Stimulated activated memory B cell treated with anti-CD40 and anti-IgM and Interleukin-4, amounts not matched to agents 10 μg/mL and 1 μg/mL and 100 μg/mL, for 72 hours (primary cell): ENCODE measurements at places on chromosomes 12 and 14.

DNA sequence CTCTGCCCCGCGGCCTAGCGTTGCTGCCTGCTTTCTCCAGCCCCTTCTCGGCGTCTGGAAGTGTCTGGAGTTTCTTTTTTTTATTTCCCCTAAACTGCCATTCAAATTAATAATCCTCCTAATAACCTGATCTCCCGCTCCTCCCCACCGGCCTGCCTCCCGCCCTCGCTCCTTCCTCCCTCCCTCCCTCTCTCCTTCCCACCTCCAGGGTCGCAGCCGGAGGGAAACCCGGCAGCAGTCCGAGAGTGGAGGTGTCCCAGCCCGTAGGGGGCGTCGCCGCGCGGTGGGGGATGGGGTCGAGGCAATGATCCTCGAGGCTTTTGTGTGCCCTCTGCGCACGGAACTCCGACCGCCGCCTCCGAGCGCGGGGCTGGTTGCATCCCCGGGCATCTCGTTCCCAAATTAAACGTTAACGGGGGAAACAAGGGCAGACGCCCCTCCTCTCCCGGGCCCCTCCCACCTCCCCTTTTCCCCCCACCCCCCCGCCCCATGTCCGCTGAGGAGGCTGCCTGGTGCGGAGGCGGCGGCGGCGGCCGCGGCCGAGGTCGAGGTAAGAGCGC is 1.0 kb upstream of the SOCS2 start:
- peak; percentile 4 for ATAC-seq

DNA sequence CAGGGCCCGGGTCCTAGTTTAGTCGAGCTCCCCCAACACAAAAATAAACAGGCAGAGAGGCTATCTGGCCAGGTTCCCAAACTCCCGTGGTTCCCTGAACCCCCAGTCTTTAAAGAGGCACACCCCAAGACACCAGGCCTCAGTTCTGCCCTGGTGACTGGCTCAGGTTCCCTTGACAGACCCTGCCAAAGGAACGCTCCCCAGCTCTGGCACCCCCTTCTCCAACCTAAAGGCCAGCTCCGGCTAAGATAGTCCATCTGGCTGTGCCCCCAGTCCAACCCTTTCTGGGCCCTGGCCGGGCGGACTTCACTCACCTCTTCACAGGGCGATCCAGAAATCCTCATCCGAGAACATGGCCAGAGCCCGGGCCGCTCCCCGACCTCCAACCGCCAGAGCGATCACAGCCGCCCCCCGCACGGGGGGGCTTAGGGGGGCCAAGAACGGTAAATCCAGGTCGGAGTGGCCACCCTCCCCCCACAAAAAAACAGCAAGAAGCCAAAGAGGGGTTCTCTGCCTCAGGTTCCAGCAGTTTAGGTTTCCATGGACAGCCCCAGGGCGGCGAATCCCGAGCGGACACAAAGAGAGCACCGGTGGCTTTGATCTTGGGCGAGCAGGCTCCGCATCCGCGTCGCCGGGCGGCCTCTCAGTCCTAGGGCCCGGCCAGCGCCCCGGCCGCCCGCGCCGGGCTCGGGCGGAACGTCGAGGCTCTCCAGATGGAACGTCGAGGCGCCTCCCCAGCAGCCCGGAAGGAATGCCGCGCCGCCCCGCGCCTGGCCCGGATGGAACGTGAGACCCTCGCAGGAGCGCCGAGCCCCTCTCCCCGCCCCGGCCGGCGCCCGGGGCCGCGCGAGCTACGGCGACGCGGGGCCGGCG is 1.1 kb downstream of the KMT2D start:
- peak; percentile 31 for ATAC-seq

GRCh38 chr14:68947802-68948201 is 31.3 kb downstream of the ACTN1 start:
- ATAC-seq = peak; percentile 47

GRCh38 chr12:47054659-47055058 is 24.8 kb upstream of the PCED1B start:
- ATAC-seq = peak; percentile 64

DNA sequence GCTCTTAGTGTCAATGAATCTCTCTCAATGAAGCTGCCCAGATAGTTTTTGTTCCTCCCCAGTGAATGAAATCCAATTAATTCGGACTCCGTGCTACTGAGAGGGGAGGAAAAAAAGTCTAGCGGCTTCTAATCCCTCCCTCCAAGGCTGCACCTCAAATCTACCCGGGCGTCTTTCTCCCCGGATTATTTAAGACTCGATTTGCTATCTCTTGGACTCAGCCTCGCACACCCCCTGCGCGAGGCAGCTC is 134 bp downstream of the DUSP6 start:
- ATAC-seq = no peak

DNA sequence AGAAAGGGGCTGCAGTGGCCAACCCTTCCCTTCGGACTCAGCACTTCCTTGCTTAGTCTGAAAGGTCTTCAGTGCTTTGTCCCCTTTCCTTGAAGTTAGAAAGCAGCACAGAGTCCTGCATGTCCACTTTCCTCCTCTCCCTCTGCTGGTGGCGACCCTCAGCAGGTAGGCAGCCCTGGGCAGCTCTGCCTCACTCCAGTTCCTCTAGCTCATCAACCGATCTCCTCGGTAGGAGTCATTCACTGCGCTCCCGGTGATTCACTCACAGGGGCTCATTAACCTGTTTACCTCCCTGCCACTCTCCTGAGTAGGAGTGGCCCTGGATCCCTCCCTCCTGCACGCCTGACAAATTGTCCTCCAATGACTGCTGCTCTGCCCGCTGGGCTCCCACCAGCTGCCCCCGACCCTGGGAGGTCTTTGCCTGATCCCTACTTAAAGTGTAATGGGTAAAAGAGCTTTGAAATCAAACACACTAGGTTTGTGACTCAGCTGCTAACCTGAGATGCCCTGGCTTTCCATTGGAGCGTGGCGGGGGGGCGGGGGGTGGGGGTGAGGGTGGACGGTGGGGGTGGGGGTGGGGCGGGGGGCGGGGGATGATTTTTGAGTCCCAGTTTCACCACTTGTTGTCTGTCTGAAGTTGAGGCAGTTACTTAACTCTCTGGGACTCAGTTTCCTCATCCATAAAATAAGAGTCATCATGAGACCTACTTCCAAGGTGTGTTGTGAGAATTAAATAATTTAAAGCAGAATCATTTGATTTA is 4.2 kb downstream of the SCNN1A start:
- no peak for ATAC-seq

- peak; percentile 71 for ATAC-seq
Observed at GRCh38 chr12:87305481-87305880, 723.7 kb downstream of the C12orf50 start.

DNA sequence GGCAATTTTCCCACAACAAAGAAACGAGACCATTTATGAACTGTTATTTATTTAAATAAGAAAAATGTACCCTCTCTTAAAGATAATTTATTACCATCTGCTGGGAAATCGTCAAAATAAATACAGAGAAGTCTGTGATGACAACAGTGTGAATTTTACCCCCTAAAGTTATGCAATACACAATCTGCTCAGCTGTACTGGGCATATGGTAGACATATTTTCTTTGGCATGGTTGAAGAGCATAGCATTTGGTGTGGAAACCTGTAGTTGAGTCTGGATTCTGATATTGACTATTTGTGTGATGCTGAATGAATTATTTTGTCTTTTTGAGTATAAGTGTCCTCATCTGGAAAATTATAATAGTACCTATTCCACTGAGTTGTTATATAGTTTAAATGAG is 60.0 kb downstream of the CFAP54 start:
- ATAC-seq = no peak

- no peak for ATAC-seq
Observed at GRCh38 chr14:101362529-101363260, 198.6 kb upstream of the DIO3 start.

GRCh38 chr12:108079721-108080120 is 49.4 kb upstream of the WSCD2 start:
- ATAC-seq = no peak

- no peak for ATAC-seq
Observed at GRCh38 chr14:74886001-74886400, 4.3 kb downstream of the DLST start.

GRCh38 chr14:55733599-55733998 is 153.6 kb downstream of the KTN1 start:
- no peak for ATAC-seq

GRCh38 chr12:52837413-52837741 is 3.3 kb upstream of the KRT79 start:
- no peak for ATAC-seq

- ATAC-seq = peak; percentile 14
Observed at GRCh38 chr14:96162265-96162664, 42.4 kb upstream of the BDKRB2 start.

- ATAC-seq = no peak
Observed at GRCh38 chr14:101063121-101063520, 159.6 kb upstream of the RTL1 start.

DNA sequence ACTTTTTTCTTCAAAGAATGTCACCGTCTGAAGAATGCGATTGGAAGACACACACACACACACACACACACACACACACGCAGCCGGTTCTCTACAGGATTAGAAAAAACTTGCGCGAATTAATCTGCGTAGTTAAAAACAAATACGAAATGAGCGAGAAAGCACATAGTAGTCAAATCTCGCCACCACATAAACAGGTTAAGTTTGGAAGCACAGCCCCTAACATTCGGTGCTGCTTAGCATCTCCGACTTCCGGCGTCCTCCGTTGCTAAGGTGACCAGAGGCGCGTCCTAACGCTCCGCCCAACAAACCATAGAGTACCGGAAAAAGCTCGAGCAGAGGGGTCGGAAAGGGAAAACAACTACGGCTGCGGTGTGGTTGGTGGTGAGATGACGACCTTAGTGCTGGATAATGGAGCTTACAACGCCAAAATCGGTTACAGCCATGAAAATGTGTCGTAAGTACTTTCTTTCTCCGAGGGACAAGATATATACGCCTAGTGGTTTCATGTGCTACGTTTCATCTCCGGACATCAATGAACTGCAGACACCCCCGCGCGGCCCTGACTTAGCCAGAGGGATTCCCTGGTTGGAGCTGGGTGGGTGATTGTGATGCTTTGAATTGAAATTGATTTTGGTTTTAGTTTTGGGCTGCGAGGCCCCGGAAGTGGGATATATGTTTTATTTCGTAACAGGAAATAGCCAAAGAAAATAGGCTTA is at the start of gene ACTR6:
Gene ACTR6, plus strand, starts transcription at position 353 of the 719 bp plus-strand sequence. Its CDS starts 37 bp downstream, at position 390.
- ATAC-seq = peak; percentile 95

- no peak for ATAC-seq
Observed at GRCh38 chr14:102662636-102663430, 70.4 kb downstream of the RCOR1 start.

- ATAC-seq = peak; percentile 25
Observed at GRCh38 chr14:100654025-100654813, 67.0 kb upstream of the BEGAIN start.
